ENCODE measurements at places on chromosomes 4 and X. TPM values are rescaled to one million over a fixed set of nuclear protein-coding genes. Genes with fewer than 3 reads are reported as not detected.

DNA sequence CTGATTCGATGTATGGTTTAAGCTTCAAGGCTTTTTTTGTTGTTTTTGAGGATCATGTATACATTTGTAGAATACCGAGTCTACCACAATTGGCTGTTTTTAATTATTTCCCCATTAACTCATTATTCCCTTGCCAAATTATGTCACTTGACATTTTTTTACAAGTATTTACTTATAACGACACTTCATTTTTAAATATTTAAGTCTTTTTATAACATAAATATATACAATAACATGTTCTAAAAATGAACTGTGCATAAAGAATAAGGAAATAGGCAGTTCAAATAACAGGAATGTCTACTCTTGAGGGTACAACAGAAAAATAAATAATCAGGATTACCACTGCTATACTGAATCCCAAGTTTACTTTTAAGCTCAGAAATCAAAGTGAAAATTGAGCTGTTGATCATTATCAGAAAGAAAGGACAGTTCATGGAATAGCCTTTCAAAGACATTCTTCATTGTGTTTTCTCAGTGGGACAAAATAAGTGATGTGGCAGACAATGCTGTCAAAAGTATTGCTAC, 627.5 kb downstream of the PCDH19 start:
- DNase-seq = no peak
- H3K4me1 ChIP-seq = no peaks in the 10 kb centered on the region
- H3K27me3 ChIP-seq = no peaks in the 10 kb centered on the region
- H3K36me3 ChIP-seq = no peaks in the 10 kb centered on the region
- H3K4me3 ChIP-seq = no peak overlapping the region

Gene COMMD8
- total RNA-seq = 18.4 TPM

- H3K27me3 ChIP-seq = no peaks in the 10 kb centered on the region
- no peaks in the 10 kb centered on the region for H3K4me1 ChIP-seq
- H3K27ac ChIP-seq = no peak overlapping the region
- H3K4me3 ChIP-seq = no peak overlapping the region
- no peak for DNase-seq
Observed at GRCh38 chr4:101184668-101185067, 162.7 kb downstream of the PPP3CA start.

GRCh38 chr4:2177443-2178093, 64.4 kb downstream of the HAUS3 start:
- H3K27ac ChIP-seq = no peak overlapping the region
- DNase-seq = no peak
- H3K4me3 ChIP-seq = no peak overlapping the region
- H3K4me1 ChIP-seq = no peaks in the 10 kb centered on the region
- H3K36me3 ChIP-seq = no peaks in the 10 kb centered on the region

Gene AREG
- total RNA-seq = 32.7 TPM

- H3K4me1 ChIP-seq = no peaks in the 10 kb centered on the region
- DNase-seq = no peak
- H3K27me3 ChIP-seq = no peaks in the 10 kb centered on the region
- no peaks in the 10 kb centered on the region for H3K36me3 ChIP-seq
- H3K27ac ChIP-seq = no peak overlapping the region
Observed at GRCh38 chrX:30865612-30866011, 23.4 kb downstream of the TAB3 start.

DNA sequence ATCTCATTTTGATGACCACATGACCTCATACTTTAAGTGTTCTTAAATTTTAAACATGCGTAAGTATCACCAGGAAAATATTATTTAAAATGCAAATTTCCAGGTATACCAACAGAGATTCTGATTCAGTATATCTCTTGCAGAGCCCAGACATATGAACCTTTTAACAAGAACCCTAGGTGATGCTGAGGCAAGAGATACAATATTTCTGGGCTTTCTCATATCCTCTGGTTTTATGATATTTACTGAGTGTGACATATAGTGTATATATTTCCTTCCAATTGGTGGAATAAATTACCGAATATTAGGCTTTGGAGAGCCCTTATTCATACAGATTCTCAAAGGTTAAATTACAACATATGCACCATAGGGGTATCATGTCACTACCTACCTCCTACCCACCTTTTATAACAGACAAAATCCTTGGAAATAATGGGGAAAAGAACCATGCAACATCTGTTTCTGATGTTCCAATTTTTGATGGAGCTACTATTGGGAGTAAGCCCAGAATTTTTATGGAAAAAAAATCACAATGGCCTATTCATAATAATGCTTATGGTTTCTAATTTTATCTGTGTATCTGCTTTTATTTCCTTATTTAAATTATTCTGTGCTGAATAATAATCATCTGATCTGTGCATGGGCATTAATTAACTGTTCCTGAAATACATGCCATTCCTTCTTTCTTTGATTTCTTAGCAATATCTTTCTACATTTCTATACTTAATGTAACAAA, 27.1 kb downstream of the KCTD8 start:
- no peaks in the 10 kb centered on the region for H3K4me1 ChIP-seq
- no peak overlapping the region for H3K27ac ChIP-seq
- H3K27me3 ChIP-seq = no peaks in the 10 kb centered on the region
- DNase-seq = no peak

DNA sequence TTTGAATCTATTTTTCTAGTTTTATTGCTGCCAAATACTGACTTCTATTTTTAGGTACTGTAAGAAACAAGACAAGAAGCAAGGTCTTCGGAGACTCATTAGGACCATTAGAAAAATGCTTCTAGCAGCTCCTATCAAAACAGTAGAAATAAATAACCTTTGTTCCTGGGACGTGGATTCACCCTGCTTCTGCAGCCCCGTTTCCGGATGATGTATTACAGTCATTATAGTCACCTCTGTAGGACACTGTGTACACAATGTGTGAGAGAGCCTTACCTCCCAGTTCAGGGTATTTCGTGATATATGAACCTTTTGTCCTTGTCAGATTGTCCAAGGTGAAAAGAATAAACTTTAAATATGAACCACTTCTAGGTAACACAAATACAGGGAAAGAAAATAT, 484.0 kb upstream of the TECRL start:
- H3K27me3 ChIP-seq = no peaks in the 10 kb centered on the region
- H3K4me3 ChIP-seq = no peak overlapping the region
- no peaks in the 10 kb centered on the region for H3K36me3 ChIP-seq

Gene GPR34
- total RNA-seq = 38.6 TPM

GRCh38 chr4:142913034-142913433, 66.9 kb upstream of the INPP4B start:
- no peaks in the 10 kb centered on the region for H3K27me3 ChIP-seq
- H3K4me3 ChIP-seq = no peak overlapping the region

Gene CSN1S1
- not detected for total RNA-seq

DNA sequence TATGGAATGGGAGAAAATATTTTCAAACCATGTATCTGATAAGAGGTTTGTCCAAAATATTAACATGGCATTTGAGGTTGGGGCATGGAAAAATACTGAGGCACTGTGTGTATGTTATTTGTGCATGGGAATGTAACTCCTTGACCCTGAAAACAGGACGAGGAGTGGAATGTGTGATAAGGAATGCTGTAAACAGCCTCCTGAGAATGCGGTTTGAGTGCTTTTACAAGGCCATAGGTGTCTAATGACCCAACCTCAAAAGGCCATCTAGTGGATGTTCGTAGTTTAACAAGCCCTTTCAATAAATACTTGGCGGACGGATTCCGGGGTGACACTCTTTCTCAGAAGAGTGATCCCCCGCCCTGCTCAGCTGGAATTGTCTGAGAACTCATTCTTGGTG, 162.9 kb upstream of the USP9X start:
- no peaks in the 10 kb centered on the region for H3K27me3 ChIP-seq
- H3K27ac ChIP-seq = no peak overlapping the region
- H3K4me1 ChIP-seq = no peaks in the 10 kb centered on the region
- H3K4me3 ChIP-seq = no peak overlapping the region
- H3K36me3 ChIP-seq = no peaks in the 10 kb centered on the region

DNA sequence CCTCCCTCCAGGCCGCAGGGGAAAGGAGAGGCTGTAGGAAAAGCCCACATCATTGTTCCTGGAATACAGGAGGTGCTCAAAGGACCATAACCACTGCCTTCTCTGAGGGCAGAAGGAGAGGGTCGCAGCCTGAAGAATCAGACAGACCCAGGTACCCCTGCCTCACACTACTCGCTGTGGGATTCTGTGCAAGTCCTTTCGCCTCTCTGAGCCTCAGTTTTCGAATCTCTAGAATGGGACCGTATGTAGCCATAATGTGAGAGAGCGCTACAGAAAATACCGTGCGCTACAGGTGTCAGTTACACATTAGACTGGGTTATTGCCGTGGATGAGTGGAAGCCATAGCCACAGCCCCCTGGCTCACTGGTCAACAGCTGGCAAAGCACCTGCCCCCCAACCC, 78.2 kb upstream of the PSAPL1 start:
- no peak overlapping the region for H3K27ac ChIP-seq
- H3K27me3 ChIP-seq = no peaks in the 10 kb centered on the region
- no peaks in the 10 kb centered on the region for H3K36me3 ChIP-seq
- no peak for DNase-seq

DNA sequence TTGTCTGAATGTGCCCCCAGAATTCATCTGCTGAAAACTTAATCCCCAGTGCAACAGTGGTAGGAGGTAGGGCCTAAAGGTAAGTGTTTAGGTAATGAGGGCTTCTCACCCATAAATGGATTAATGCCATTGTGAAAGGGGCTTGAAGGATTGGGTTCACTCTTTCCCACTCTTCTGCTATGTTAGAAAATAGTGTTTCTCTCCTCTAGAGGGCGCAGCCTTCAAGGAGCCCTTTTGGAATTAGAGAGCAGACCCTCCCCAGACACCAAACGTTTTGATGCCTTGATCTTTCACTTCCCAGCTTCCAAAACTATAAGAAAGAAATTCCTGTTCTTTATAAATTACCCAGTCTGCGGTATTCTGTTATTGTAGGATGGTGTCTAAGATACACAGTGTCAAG, 706.4 kb downstream of the SMARCA1 start:
- no peak overlapping the region for H3K27ac ChIP-seq
- H3K4me3 ChIP-seq = no peak overlapping the region
- no peaks in the 10 kb centered on the region for H3K27me3 ChIP-seq
- no peak for DNase-seq

DNA sequence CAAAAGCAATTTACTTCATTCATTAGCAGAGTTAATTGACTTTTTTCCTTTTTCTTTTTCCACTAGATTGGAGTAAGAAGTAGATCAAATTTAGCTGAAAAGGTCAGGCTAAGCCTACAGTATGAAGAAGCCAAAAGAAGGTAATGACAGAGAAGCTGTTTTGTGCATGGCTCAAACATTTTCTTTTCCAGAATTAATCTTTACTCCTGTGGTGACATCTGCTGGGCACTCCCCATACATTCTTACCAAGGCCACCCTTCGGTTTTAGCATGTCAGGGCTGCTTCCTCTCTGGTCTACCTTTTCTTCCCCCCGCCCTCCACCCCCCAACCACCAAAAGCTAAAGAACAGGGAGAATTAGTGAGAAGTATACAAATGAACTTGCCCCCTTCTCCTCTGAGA, 70.2 kb downstream of the CLDN22 start:
- DNase-seq = no peak
- no peak overlapping the region for H3K27ac ChIP-seq
- H3K4me1 ChIP-seq = no peaks in the 10 kb centered on the region
- H3K27me3 ChIP-seq = no peaks in the 10 kb centered on the region
- peaks cover 5% of the 10 kb centered on the region for H3K36me3 ChIP-seq
- no peak overlapping the region for H3K4me3 ChIP-seq

DNA sequence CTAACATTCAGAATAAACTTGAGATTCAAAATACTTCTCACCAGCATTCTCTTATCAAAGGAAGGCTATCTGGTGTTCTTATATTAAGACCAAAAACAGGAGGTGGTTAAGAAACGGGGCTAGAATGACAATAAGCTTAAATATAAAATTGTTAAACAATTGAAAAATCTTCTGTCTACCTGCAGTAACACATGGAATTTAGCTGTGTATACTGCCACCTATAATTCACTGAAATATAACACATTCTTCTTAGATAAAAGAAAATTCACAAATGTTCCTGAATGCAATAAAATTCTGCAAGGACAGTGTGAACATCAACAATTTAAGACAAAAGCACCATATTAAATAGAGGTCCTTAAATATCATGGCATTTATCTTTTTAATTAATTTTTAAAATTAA, 11.5 kb upstream of the PCDH10 start:
- no peaks in the 10 kb centered on the region for H3K27me3 ChIP-seq
- no peaks in the 10 kb centered on the region for H3K4me1 ChIP-seq
- H3K36me3 ChIP-seq = no peaks in the 10 kb centered on the region
- H3K4me3 ChIP-seq = no peak overlapping the region
- no peak overlapping the region for H3K27ac ChIP-seq
- no peak for DNase-seq

Gene TGIF2LX
- not detected for total RNA-seq

DNA sequence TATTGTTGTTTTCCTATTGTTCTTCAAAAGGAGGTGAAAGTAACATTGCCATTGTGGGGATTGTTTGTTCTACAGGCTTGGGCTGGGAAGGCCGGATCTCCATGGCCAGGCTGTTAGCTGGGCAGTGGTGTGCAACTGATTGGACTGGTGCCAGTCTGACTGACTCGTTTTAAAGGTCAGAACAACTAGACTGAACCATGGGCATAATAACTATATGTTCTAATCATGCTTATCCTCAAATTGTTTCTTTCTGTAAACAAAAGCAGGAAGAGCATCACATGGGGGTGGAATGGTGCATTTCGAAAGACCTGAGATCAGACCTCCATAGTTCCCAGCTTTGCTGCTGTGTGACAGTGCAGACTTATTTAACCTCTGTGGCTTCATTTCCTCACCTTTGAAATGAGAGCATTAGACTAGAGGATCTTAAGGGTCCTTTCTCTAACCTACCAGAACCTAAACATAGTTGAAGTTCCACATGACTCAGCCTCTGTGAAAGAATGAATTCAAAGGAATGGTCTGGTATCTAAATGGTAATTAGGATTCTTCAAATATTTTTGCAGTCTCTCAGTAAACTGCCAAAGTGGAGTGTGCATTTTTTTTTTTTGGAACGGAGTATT, 66.7 kb upstream of the PGRMC2 start:
- no peak for DNase-seq
- no peak overlapping the region for H3K4me3 ChIP-seq
- H3K36me3 ChIP-seq = no peaks in the 10 kb centered on the region
- H3K27ac ChIP-seq = no peak overlapping the region
- H3K4me1 ChIP-seq = peaks cover 22% of the 10 kb centered on the region
- H3K27me3 ChIP-seq = no peaks in the 10 kb centered on the region

DNA sequence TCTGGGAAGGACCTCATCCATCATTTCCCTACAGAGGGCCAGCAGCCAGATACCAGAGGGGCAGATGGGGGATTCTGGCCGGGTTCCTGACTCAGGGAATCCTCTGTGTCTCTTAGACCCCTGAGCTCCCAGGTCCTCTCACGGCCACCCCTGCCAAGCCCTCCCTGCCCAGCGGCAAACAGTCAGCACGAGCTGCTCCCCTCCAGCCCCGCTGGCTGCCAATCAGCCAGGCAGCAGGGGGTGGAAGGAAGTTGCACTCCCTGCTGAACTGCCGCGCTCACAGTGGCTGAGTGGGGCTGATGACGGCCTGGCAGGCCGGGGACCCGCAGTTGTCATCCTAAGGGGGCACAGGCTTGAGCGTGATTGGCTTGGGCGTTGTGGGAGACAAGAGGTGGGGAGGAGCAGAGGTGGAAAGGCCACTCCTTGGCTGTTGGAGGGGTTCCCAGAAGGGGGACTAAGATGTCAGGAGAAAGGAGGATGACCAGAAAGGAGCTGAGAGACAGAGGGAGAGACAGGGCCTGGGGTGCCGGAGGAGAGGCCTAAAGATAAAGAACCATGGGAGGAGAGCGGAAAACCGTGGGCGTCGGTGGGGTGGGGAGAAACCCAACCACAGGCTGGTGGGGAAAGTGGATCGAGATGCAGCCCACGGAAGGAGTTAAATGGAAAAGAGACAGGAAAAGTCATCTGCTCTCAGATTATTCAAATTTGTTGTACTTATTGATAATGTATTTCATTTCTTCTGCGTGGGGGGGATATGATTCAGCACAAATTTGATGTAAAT, 4.4 kb upstream of the CCDC149 start:
- DNase-seq = no peak
- H3K4me1 ChIP-seq = no peaks in the 10 kb centered on the region
- no peak overlapping the region for H3K27ac ChIP-seq
- no peak overlapping the region for H3K4me3 ChIP-seq
- H3K36me3 ChIP-seq = no peaks in the 10 kb centered on the region
